ENCODE measurements at places on chromosomes 3 and 15.

- no peak for DNase-seq
Observed at GRCh38 chr3:115922681-115923347, 299.5 kb downstream of the GAP43 start.

GRCh38 chr3:194865615-194866014 is 179.9 kb downstream of the FAM43A start:
- DNase-seq: no peak

- DNase-seq: no peak
Observed at GRCh38 chr3:10534066-10534465, 28.7 kb upstream of the ATP2B2 start.

GRCh38 chr3:52774901-52775864 is 2.2 kb upstream of the ITIH1 start:
- DNase-seq: no peak

- no peak for DNase-seq
Observed at GRCh38 chr3:61173676-61174075, 77.6 kb downstream of the FHIT start.

DNA sequence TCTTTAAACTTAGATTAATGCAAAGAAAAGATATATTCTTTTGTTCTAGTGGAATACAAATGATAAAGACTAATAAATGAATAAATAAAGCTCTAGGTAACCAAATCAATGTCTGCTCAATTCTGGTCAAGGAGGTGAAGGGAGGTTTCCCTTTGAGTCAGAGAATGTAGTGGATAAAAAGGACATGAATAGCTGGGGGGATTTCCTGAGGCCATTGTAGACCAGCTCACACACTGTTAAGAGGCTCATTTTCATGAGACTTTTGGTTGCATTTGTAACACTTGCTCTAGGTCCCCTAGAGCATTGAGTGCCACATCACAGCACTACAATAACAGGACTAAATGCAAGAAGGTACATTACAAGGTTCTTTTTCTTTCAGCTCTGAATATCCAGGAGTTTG is 170.7 kb downstream of the TIGIT start:
- no peak for DNase-seq

GRCh38 chr15:62875626-62876021 is 166.9 kb upstream of the TPM1 start:
- no peak for DNase-seq

- DNase-seq: no peak
Observed at GRCh38 chr15:71730277-71731144, 79.8 kb upstream of the NR2E3 start.

GRCh38 chr3:186959029-186959624 is 28.8 kb downstream of the ST6GAL1 start:
- DNase-seq: no peak

DNA sequence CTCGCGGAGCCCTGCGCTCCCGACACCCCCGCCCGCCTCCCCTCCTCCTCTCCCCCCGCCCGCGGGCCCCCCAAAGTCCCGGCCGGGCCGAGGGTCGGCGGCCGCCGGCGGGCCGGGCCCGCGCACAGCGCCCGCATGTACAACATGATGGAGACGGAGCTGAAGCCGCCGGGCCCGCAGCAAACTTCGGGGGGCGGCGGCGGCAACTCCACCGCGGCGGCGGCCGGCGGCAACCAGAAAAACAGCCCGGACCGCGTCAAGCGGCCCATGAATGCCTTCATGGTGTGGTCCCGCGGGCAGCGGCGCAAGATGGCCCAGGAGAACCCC is 464 bp downstream of the SOX2 start:
- DNase-seq: no peak

GRCh38 chr3:121758727-121759450 is 9.3 kb upstream of the GOLGB1 start:
- DNase-seq: no peak

- DNase-seq: no peak
Observed at GRCh38 chr15:79195802-79196201, 86.7 kb upstream of the ANKRD34C start.

GRCh38 chr15:56236197-56236596 is 7.5 kb downstream of the RFX7 start:
- no peak for DNase-seq

DNA sequence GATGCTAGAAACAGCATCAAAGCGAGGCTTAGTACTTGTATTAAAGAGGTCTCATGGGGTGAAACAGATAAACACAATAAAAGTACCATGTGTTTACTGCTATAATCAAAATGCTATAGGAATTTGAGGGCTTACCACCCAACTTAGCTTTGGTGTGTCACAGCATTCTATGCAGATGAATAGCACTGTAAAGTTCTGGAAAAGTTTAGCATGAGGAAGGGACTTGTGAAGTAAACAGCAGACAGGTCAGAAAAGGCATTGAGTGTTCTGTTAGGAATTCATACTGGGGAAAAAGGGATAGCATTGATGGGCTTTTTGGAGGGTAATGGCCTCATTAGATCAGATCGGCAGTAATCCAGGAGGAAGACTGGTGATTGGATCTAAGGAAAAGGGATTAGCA is 505.3 kb downstream of the NLGN1 start:
- no peak for DNase-seq

DNA sequence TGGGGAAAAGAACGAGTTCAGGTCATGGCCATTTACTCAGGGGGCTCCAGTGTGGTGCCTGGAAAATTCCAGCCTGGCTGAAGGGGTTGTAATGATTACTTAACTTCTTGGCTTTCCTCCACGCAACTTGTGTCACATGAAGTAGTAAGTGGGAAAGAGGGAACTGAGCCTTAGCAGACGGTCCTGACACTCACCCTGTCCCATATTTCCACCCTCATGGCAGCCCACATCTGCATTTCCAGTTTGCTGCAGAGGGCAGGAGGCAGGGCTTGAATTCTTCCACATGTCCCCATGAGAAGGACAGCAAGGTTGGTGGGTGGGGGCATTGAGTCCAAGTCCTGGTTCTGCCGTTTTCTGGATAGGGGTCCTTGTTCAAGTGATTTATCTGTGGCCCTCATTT is 7.8 kb upstream of the CAMP start:
- no peak for DNase-seq

- no peak for DNase-seq
Observed at GRCh38 chr3:65436580-65436979, 602.1 kb downstream of the MAGI1 start.

- no peak for DNase-seq
Observed at GRCh38 chr15:78875107-78875914, 2.6 kb downstream of the MORF4L1 start.

- DNase-seq: no peak
Observed at GRCh38 chr15:100794008-100794407, 85.6 kb upstream of the ALDH1A3 start.

DNA sequence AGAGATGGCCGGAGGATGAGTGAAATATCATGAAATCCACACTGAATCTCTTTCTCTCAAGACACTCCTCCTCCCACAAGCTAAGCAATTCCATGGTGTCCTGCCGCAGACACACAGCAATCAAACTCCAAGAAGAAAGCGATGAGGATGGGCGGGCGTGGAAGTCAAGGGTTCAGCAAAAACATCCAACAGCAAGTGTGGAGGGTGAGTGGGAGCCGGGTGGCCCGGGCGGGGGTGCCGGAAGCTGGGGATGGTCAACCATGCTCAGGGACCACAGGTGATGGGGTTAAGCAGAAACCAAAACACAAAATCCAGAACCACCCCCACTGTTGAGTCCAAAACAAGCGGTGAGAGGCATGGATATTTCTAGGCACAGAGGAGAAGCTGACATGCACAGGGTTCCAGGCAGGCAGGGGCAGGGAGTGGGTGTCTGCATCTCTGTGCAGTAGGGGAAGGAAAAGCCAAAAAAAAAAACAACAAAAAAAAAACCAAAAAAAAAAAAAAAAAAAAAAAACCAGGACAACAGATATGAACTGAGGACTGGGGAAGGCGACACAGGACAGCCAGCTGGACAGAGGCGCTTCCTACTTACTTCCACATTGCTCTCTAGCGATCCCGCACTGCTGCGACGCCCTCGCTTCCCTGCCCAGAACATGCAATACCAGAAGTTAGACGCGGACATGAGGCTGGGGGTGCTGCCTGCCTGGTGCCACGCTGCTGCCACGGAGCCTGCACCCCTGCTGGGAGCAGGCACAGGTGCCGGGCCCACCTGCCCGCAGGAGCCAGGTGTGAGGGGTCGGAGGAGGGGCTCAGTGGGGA is 61.0 kb upstream of the RPL32 start:
- no peak for DNase-seq

GRCh38 chr3:153848702-153849101 is 272.5 kb upstream of the ARHGEF26 start:
- DNase-seq: no peak

DNA sequence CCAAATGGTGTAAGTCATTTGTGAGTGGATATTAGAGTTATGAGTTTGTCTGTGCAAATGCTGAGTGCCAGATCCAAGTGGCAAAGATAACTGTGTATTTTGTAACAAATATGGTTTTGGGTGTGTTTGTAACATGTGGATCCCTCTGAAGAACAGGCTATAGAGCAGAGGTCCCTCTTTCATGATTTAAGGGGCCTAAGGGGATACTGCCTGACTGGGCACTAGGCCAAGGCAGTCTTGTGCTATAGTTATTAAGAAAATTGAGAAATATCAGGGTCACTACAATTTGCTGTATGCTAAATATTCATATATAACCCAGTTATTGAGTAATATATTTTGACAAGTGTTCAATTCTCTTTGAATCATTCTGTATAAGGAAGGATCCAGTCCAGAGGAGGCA is 555.6 kb upstream of the RGMA start:
- DNase-seq: no peak

DNA sequence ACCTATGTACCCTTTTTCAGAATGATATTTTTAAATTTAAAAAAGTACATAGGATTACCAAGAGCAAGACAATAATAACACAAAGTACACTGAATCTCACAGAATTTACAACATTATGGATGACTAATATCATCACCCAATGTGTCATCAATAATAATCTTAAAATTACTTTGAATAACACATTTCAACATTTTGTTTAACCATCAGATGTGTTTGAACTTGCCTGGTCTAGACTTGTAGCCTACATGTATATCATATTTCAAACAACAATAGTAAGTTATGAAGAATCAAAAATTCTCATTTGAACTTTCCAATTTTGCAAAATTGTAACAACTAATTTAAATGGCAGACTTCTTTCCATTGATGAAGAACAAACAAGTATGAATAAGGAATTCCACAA is 15.1 kb downstream of the LRRC3B start:
- DNase-seq: no peak

DNA sequence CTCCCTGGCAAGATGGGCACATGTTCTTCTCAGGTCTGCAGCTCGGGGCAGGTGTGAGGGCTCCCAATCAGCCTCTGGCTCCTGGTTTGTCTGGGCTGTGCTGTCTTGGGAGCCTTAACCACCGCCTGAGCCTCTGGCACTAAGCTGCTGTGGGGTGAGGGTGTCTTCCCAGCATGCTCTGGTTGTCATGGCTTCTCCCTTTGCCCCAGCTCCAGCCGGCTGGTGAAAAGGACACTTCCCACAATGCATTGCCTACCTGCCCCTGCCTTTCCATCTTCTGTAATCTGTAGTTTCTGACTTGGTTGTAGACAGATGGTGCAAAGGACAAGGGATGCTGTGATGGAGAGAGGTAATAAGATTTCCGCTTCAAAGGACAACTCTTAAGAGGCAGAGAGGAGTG is 295.3 kb downstream of the TLE3 start:
- no peak for DNase-seq

DNA sequence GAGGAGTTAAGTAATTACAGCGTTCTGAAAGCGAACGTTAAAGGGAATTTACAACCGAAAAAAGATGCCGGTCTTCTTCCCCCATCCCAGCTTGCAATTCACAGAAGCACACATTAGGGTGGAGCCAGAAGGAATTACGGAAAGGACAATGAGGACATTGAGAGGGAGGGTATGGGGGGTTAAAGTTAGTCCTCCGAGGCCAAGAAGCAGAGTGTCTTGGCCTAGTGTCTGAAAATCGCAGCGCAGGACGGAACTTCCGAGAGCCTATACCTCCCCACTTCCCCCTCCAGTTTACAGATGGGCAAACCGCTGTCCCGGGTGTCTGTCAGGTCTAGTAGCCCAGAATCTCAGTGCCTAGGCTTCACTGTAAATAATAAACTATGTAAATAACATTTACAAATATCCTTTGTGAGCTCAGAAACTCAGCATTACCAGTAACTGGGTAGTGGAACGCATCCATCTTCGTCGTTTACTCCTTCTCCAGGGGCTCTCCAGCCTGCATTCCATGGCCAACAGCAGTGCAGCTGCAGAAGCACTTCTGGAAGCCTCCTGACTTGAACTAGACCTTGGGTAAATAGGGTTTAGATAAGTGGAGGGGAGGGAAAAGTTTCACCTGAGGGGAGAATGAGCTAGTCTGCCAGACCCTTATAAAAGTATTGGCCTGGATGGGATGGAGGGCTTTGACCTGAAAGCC is 922 bp downstream of the ADPRH start:
- DNase-seq: no peak

DNA sequence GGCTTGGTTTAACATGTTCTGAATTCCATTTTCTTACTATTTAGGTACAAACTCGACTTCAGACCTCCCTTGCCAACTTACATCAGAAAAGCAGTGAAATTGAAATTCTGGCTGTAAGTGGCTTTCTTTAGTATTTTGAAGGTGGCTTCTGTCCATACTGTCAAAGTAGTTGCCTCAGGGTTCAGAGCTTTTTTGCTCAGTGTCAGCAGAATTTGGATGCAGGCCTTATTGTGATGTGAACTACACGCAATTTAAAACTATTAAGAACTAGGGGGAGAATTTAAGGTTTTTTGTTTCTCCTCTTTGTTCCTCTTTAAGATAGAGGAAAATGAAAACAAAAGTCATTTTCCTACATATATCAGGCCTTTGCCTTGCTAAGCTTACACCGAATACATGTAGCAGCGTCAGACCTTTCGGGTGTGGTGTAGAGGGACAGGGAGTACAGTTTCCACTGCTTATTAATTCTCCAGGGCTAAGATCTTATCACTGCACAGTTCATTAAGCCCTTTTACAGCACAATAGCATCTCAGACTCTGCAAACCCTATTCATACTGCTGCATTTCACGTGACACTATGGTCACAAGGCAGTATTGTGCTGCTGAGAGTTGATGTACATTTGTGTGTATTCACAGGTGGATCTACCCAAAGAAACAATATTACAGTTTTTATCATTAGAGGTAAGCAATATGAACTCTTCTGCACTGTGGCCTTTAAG is 6.7 kb downstream of the SRP14 start:
- no peak for DNase-seq

- no peak for DNase-seq
Observed at GRCh38 chr15:65773386-65774111, 18.5 kb downstream of the DENND4A start.

- no peak for DNase-seq
Observed at GRCh38 chr3:134370611-134371531, 3.4 kb downstream of the AMOTL2 start.

GRCh38 chr3:154242766-154243165 is 81.5 kb downstream of the DHX36 start:
- DNase-seq: no peak

DNA sequence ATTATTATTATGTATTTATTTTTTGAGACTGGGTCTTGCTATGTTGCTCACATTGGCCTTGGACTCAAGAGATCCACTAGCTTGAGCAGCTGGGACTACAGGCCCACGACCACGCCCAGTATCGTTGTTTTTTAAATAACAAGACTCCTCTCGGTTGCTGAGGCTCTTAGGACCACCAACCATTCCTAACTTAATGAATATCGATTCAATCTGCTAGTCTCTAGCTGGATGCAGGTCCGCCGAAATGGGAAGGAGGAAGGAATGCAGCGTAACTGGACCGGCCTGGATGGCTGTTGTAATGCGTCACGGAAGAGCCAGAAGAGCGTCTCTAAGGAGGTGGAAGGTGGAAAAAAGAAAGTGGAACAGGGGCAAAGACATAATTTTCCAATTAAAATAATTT is 1.7 kb downstream of the ANXA2 start:
- no peak for DNase-seq
